ENCODE measurements at places on chromosomes 3 and 15.

DNA sequence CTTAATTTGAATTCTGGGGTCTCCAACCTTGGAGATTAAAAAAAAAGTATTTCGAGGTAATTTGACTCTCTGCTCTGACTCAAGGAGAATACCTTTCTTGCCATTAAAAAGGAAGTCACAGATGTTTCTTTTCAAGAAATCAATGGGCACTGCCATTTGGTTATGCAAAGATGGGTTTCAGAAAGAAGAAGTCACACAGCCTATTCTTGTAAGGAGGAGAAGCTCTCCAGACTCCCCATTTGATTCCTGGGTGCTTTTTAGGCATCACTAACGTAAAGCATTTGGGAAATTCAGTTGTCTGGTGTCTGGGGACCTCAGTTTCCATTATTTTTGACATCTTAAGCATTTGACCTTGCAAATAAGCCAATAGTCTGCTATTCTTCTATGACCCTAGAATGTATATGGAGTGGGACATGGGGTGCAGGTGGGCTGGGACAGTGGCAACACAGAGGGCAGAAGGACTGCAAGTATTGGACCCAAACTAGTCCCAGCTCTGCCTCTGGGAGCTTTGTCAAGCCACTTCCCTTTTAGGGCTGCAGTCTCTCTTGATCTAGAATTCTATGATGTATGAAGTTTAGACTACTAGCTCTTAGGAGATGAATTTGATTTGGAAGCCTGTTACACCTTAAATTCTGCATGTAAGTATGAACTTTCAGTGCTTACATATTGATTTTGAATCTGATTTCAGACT is 27.8 kb downstream of the IL5RA start:
- DNase-seq = no peak

GRCh38 chr15:35912196-35912595 is 366.2 kb upstream of the DPH6 start:
- DNase-seq = peak; percentile 34

- no peak for DNase-seq
These were observed 180.5 kb downstream of the TAFA4 start for GRCh38 chr3:68751888-68752287.

- DNase-seq = no peak
These were observed 387.2 kb upstream of the SGO1 start for GRCh38 chr3:20573175-20573574.

GRCh38 chr3:30655187-30655812 is 48.9 kb downstream of the TGFBR2 start:
- peak; percentile 75 for DNase-seq

GRCh38 chr3:51508255-51508654 is 8.4 kb upstream of the DCAF1 start:
- no peak for DNase-seq

- no peak for DNase-seq
These were observed 23.5 kb downstream of the MITF start for GRCh38 chr3:69762768-69763229.

DNA sequence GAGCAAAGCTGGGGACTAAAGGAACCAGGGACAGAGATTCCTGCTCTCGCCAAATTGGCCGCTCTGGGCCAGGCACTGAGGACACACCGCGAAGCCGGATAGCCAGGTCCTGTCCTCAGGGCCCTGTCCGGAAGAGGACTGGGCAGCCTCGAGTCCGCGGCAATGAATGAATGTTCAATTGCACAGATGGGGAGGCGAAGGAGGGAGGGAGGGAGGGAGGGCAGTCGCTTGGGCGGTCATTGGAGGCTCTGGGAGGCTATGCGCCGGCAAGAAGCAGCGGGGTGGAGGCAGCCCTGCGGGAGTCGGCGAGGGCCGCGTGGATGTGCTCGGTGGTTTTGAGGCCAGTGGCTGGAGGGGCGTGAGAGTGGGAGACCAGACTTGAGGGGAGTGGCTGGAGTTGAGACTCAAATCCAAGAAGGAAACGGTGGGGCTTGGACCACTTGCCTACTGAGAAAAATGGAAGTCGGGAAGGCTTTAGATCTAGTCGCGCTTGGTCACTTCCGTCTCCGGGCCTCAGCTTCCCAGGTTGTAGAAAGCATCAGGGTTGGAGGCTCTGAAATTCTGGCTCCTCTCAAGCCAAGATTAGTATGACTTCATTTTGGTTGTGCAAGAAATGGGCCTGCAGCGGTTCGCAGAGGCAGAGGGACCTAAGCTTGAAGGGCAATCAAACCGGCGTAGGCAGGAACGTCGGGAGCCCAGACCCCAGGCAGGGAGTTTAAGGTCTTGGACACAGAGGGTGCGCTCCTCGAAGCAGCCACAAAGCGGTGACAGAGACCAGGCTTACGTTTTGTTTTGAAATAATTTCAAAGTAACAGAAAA is 21.1 kb upstream of the PLXND1 start:
- peak; percentile 85 for DNase-seq

DNA sequence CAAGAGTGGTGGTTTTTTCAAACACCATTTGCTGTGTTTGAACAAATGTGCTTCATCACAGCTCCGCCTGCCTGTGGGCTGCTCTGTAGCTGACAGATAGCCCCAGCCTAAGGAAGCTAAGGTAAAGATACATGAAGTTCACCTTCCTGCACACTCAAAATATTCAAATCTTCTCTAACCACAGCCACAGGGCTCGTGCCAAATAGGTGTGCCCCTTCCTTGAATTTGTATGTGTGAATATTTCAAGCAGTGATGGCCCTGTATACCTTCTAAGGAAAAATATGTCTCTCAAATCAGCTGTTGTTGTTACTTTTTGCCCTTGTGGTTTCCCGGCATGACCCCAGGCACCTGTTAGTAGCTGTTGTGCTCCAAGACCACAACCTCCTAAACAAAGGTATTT is 92.8 kb downstream of the CCNL1 start:
- no peak for DNase-seq

- DNase-seq = no peak
These were observed 177.3 kb upstream of the WNT5A start for GRCh38 chr3:55664387-55664786.

DNA sequence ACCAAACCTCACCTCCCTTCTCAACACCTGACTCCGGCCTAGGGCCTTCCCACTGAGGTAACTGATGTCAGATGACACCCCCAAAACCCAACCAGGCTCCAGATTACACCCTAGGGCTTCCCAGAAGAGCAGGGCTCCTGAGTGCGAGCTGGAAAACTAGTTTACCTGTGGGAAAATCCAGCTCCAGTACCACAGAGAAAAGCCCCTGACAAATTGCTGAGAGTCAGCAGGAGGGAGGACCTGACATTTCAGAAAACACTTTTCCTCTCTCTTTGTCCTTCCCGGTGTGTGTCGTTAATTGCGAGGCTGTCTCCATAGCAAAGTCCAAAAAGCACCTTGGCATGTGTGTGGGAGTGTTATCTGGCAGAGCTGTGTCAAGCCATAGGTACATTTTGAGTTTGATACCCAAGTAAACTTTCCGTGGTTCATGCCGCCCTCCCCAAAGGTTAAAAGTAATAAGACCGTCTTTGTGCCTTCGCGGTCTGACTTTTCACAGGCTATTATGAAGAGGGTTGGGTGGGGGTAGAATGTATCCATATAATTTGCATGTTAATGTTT is 79.8 kb upstream of the FNDC3B start:
- no peak for DNase-seq

DNA sequence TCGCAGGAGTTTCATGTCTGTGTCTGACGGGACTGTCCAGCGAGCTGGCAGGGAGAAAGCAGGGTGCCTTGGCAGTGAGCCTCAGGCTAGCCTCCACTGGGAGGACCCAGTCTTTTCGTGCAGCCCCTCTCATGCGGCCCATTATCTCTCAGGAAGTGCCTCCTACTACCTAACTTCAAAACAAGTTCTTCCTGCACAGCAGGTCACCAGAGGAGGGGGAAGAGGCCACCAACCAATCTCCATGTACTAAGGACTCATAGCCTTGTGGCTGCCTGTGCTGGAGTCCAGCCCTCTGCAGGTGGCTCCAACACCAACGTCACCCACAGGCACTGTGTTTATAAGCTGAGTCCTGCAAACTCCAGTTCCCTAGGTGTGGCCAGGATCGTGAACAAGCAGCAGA is 4.8 kb downstream of the VIPR1 start:
- peak; percentile 31 for DNase-seq

GRCh38 chr3:42066516-42067181 is 24.5 kb upstream of the TRAK1 start:
- no peak for DNase-seq

DNA sequence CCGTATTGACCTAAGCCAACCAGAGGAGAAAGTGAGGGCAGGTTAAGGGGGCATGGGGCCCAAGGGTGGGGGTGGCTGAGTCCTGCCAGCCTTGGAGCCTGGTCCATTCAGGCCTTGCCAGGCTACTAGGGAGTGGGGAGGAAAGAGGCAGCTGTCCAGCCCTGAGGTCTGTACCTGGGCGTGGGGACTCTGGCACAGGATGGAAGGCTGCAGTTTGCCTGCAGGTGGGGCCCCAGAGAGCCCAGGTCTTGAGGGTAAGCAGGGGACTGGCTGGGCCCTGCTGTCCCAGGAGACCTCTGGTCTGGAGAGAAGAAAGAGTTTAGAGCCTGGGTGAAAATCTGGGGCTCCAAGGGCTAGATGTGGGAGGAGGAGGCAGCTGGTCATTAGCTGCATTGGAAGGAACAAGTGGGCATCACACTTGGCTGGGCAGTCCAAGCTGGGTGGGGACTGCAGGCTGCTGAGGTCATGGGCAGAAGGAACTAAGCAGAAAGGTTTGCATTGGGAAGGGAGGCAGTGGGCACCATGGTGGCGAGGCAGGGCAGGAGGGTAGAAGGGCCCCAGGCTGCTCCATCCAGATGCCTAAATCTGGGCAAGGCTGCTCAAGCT is 108.4 kb downstream of the OXNAD1 start:
- DNase-seq = no peak

- DNase-seq = peak; percentile 97
These were observed 7.9 kb downstream of the FAH start for GRCh38 chr15:80160570-80161156.

DNA sequence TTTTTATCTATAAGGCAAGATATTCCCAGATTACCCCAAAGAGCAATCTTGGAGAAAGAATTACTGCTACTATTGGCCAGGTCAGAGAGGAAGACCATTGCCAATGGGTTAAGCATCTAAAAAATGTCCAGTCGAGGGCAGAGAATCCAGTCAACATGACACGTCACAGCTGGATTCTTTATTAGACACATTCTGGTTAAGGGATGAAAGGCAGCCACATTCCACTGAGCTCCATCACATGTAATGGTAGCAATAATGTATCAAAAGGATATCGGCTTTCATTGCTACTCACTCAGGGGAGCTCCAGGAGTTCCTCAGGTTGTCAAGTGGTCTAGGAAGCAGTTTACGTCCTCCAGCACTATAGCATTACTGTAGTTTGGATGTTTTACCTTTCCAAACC is 421.1 kb downstream of the PLOD2 start:
- DNase-seq = no peak

- peak; percentile 60 for DNase-seq
These were observed 1.3 kb downstream of the PIK3CA start for GRCh38 chr3:179149406-179149867.

DNA sequence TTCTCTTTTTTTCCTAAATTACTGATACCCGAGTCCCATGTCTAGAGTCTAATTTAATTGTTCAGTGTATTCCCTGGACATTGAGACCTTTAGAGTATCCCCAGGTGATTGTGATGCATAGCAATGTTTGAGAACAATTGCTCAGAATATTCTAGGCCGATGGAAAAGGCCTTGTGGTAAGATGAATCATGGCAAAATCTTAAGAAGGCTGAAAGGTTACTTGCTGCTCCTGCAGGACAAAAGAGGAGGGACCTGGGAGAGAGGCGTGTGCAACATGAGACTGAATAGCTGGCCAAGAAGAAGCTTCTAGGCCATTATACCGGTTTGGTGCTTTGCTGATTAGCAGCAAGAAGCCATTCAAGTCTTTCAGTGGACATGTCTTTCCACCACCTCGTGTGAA is 256.6 kb downstream of the ROBO2 start:
- DNase-seq = peak; percentile 29

GRCh38 chr3:37227870-37228549 is 53.6 kb upstream of the LRRFIP2 start:
- no peak for DNase-seq

- peak; percentile 19 for DNase-seq
These were observed 183.8 kb upstream of the KCNMB2 start for GRCh38 chr3:178352326-178353005.

DNA sequence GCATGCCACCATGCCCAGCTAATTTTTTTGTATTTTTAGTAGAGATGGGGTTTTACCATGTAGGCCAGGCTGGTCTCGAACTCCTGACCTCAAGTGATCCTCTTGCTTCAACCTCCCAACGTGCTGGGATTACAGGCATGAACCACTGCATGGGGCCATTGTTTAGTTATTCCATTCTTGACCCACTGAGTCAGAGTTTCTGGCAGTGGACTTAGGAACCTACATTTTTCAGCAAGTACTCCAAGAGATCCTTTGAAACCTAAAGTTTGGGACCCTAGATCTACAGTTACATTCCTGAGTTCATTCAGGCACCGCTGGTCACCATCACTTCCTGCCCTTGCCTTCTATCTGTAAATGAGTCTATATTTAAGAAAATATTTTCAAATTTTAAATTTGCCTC is 1.4 kb upstream of the TNFSF10 start:
- no peak for DNase-seq

Data from epithelial cell of esophagus (primary cell).